PC-9 (cell line): ENCODE measurements at places on chromosomes 12 and 14. TPM values are rescaled to one million over a fixed set of nuclear protein-coding genes. Genes with fewer than 3 reads are reported as not detected.
A peak's percentile ranks its signal among the peaks of the same experiment; 100 is the strongest.

DNA sequence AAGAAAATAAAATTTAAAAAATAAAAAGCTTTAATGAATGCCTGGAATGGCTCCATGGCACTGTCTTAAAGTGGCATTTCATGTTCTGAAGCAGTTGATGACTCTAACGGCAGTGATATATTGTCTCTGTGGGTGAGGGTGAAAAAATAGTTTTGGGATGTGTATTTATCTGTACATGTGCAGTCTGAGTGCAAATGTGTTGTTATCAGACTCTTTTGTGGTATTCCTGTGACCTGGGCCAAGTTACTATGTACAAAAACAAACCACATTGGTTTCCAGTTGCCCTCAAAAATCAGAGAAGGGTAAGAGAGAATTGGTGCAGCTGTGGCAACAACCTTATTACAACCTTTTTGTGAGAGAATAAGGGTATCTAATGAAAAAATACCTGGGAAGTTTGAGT is 81.7 kb upstream of the CCDC91 start:
- no peak for DNase-seq

DNA sequence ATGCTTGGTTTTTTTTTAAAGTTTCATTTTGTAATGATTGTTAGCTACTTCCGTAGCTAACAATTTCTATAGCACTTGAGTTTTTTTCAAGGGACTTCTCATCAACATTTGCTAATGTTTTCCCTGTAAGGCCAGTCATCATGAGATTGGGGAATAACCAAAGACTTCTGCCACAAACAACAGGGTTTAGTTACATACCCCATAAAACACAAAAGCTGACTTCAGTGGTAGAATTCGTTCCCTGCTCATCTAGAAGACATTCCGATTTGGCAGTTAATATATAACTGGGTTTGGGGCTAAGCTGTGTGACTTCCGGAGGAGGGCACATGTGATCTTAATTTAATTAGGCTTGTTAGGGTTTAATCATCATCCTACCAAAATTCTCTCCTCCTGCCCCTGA is 22.9 kb downstream of the EGLN3 start:
- DNase-seq, result no peak

GRCh38 chr14:60304509-60304908 is 55.5 kb downstream of the PPM1A start:
- no peak for DNase-seq

- no peak for DNase-seq
Measured at GRCh38 chr12:79162948-79163347, 298.4 kb downstream of the SYT1 start.

GRCh38 chr12:30695199-30696102 is at the start of gene IPO8:
Gene IPO8 (minus strand): TSS chr12:30695869. CDS start chr12:30695647, 222 bp downstream.
- DNase-seq, result peak; percentile 95

DNA sequence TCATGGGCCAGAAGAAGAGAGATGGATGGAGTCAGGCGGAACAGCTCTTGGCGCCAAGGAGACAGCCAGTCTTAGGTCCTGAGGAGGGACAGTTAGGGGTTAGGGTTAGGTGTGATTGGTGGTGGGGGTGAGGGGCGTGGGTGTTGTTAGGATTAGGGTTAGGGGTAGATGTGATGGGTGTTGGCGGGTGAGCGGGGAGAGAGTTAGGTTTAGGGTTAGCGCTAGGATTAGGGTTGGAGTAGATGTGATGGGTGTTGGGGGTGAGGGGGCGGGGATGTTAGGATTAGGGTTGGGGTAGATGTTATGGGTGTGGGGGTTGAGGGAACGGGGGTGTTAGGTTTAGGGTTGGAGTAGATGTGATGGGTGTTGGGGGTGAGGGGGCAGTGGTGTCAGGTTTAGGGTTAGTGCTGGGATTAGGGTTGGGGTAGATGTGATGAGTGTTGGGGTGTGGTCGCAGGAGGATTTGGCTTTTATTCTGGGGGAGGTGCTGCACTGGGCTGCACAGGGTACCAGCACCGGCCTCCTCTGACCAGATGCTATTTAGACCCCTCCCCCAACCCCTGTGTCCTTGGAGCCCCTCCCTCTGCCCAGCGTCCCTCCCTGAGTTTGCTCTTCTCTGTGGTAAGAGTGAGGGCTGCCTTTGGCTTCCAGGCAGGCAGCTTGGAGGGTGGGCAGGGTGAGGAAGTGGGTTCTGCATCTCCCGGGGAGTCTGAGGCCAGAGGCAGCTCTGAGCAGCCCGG is 35.6 kb upstream of the FBRSL1 start:
- DNase-seq, result no peak

- no peak for DNase-seq
Measured at GRCh38 chr14:104773505-104774452, 20.8 kb downstream of the SIVA1 start.

GRCh38 chr14:79376557-79376956 is 834.7 kb downstream of the DIO2 start:
- no peak for DNase-seq

- no peak for DNase-seq
Measured at GRCh38 chr14:34957771-34958286, 25.0 kb upstream of the SRP54 start.

GRCh38 chr12:1821805-1822204 is 1.4 kb downstream of the LRTM2 start:
- DNase-seq, result no peak

GRCh38 chr12:67650388-67651131 is 2.0 kb downstream of the DYRK2 start:
- DNase-seq, result no peak

DNA sequence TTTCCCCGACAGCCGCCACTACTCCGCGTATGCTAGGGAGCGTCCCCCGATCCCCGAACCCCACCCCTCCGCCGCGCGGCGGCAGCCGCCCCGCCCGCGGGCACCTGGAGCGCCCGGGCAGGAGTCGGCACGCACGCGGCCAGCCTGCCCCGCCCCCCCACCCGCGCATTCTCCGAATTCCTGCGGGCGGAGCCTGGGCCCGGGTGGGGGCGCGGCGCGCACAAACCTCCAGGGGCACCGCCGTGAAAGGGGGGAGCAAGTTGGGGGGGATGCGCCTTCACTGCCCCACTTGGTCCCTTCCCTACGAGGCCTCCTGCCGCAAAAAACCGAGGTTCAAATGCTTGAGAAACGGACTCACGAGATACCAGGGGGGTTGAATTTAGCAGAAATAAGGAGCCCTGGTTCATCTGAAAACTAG is 1.7 kb downstream of the AJUBA start:
- DNase-seq, result no peak

GRCh38 chr12:84969226-84969625 is 56.6 kb upstream of the SLC6A15 start:
- no peak for DNase-seq

DNA sequence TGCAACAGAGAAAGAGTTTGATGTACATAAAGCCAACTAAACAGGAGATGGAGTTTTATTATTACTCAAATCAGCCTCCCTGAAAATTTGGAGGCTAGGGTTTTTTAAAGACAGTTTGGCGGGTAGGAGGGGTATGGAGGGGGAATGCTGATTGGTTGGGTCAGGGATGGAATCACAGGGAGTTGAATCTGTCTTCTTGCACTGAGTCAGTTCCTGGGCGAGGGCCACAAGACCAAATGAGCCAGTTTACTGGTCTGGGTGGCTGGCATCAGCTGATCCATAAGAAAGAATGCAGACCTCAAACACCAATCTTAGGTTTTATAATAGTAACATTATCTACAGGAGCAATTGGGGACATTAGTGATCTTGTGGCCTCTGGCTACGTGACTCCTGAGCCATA is 64.9 kb downstream of the RIN3 start:
- no peak for DNase-seq

DNA sequence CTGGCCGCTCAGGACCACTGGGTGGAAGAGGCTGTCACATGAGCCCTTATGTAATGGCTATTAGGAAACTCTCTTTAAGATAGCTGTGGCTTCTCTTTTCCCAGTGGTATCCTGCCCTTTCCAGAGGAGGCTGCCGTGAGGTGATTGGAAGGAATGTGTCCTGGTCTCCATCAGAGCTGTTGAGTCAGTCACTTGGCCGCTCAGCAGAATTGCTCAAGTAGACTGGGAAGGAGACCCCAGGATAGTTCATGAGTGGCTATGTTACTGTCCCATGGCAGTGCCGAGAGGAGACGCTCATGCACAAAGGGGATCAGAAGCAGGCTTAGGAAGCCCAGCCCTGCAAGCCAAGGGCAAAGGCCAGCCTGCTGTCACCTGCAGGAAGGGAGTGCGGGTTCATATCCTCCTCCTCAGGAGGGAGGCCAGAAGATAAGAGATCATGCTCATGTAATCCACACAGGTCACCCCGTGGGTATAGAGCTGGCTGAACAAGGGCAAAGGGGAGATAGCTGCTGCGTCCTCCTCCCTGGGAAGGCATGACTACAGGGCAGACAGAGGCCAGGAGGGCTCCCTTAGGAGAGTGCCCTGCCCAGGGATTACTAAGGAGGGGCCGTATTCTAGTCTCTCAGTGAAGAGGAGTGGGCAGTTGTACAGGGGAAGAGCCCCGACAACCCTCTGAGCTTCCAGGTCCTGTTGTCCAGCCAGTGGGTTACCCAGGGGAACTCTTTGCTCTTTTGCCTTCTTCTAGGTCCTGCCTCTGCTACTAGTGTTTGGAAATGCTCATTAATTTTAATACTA is 137.0 kb upstream of the MAX start:
- peak; percentile 91 for DNase-seq

DNA sequence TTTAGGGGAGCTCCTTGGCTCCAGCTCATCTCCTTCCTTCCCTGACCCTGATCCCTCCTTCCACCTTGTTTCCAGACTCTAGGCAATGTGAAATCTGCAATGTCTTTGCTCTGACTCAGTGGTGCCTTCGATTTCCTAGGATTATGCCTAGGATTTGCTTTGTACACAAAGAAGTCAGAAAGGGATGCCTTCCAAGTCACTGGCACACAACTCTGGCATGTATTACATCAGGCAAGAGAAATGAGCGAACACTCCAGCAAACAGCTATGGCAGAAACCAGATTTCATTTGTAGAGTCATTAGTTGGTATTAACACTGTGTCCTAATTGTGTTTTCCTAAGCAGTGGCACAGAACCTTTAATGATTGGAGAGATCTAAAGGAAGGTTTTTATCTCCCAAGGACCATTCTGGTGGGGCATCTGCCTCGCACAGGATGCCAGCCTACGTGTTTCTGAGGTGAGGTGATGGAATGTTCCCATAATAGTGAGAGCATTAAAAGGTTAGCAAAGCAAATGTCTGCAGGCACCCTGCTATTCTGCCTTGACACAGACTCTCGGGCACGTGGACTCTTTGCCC is 84.9 kb downstream of the WSCD2 start:
- DNase-seq, result no peak

DNA sequence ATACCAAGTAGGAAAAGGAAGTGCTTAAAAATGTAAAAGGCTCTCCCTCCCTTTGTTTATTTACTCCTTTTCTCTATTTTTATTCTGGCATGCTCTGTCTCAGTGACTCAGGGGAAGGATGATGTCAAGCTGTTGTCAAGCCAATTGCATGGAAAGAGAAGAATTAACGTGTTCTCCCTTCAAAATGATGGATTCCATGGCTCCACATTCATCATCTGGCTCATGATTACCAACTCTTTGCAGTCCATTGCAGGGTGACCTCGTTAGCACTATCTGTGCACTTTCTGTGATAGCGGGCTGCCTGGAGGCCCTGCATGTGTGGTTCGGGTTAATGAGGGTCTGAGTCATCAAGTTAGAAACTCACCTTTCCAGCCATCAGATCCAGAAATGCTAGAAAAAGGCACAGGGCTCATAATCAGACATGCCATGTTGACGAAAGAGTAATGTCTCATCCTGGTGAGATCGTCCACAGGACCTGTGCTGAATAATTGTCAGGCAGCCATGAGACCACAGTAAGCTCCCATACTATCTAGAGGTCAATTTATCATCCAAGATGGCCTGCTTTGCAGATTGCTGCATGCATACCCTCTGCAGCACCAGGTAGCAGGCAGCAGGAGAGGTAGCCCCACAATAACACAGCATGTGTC is 79.2 kb upstream of the BTG1 start:
- peak; percentile 47 for DNase-seq

DNA sequence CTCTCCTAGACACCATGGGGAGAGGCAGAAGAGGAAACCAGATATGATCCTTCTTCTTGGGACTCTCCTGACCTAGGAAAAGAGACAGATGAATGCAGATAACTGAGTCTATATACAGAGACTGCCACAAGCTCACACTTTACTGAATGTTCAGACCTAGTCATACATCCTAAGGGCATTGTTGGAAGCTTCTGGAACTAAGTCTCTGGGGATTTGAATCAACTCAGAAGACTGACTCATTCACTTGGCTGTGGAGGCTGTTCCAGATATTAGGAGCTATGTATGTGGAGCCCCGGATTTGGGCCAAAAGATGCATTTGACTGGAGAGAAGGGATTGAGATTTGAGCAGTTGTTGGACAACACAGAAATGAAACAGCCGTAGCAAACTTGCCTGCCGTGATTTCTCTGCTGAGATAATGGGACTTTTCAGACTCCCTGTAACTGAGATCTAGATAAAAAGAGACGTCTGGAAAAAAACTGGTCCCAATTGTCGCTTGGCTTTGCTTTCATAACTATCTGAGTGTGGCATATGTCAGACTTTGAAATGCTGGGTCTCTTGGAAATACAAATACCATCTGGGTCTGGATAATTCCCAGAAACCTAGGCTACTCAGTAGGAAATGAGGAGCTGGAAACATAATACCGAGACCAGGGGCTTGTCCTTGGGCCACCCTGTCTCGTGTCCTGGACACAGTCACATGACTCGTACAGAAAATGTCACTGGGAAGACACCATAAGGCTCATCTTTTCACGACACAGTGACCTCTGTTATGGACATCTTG is 396.8 kb downstream of the NUAK1 start:
- DNase-seq, result no peak

DNA sequence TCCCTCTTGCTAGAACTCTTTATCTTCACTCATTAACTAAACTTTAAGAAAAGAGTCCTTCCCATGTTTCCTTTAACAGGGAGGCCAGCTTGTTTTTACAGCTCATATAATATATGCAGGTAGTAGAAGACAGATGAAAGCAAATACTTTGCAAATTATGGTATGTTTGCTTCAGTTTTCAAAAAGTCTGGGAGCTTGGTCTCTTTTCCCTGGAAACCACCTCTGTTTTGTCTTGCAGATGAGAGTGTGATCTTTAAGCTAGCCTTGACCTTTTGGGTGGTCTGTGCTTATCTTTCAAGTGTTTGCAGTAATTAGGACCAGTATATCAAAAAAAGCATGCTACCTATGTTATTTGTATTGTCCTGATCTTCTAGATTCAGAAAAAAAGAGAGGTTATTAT is 62.7 kb downstream of the ERC1 start:
- no peak for DNase-seq

DNA sequence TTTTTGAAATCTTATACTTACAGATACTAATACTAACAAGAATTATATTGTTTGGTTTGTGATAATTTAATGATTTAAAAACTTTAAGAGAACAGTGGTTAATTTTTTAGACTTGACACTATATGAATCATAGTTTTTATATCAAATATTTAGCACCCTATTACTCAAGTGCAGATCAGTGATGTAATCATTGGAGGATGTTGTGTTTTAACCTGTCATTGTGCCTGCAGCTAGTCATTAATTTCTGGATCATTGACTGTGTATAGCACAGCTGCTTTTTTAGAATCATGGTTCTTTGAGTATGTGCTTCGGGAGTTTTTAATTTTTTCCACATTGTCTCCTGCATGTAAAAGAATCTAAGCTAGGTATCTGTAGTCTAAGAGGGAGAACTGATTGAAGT is 17.3 kb downstream of the ARID4A start:
- DNase-seq, result no peak

- no peak for DNase-seq
Measured at GRCh38 chr12:81303935-81304334, 226.1 kb downstream of the ACSS3 start.

GRCh38 chr12:90331821-90332220 is 623.2 kb downstream of the CCER1 start:
- no peak for DNase-seq

The AKAP3 gene
- 2.1 and 3.0 TPM in 2 replicates for total RNA-seq

The SOAT2 gene
- 0.70 and 0.79 TPM in 2 replicates for total RNA-seq

The SLC17A8 gene
- not detected in 2 replicates for total RNA-seq

The NID2 gene
- total RNA-seq, result 0.11 TPM in 1 of 2 replicates, not detected in the other

The PDE3A gene
- total RNA-seq, result not detected in 2 replicates

The KSR2 gene
- 1.0 and 2.0 TPM in 2 replicates for total RNA-seq

The PLA2G1B gene
- total RNA-seq, result not detected in 2 replicates
